Motor neuron (in vitro differentiated cells): ENCODE measurements at places on chromosomes 3 and 15. TPM values are rescaled to one million over a fixed set of nuclear protein-coding genes. Genes with fewer than 3 reads are reported as not detected.
A peak's percentile ranks its signal among the peaks of the same experiment; 100 is the strongest.

DNA sequence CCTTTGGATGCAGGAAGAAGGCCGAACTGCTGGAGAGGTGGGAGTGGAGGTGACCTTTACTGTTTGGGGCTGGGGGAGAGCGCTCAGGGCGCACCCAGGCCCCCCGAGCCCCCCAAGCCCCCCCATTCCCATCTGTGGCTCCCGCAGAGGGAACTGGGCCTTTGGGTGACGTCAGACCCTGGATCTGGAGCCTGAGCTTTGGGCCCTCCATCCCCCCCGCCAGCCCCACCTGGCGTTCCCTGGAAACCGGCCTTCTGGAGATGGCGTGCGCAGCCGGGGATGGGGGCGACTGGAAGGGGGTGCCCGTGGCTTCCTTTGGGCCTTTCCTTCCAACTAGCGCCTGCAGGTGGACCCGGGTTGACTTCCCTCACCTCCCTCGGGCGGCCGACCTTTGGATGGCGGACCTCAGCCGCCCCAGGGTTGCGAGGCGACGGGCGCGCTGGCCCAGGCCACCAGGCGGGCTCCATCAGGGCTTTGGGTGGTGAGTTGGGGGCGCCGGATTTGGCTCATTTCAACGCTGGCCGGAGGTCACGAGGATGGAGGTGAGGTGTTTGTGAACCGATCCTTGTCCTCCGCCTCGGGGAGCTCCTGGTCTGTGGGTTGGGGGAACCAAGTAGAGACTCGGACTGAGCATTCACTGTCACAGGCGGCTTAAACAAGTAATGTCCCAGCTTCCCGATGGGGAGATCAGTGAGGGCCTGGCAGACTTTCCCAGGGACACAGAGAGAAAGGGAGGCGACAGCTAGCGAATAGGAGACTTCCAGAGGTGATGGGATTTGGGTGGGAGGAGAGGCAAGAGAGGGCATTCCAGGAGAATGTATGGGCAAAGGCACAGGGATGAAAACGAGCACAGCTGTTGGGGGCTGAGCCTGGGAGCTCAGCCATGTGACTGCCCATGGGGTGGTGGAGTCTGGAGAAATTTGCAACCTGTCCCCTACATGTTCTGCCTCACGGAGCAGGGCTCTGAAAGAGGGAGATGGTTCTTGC, 709 bp downstream of the SCAMP5 start:
- peak; percentile 65 for ATAC-seq

DNA sequence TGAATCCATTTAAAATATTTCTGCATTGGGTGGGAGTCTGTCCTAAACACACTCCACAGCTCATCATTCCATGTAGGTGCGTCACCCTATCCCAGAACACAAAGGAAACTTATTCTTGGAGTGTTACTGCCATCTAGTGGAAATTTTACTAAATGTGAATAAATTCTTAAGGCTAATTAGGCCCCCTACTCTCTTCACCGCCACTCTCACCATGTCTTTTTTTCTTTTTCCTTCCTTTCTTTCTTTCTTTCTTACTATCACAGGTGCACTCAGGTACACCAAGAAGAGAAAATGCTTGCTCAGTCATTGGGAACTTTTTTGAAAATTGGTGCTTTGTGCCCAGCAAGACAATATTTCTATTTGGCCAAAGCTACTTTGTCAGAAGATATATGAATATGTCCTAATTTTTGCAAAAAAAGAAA, 26.4 kb upstream of the ATP8B4 start:
- peak; percentile 83 for ATAC-seq

GRCh38 chr15:85781099-85781498, 13.6 kb downstream of the KLHL25 start:
- ATAC-seq, result no peak

DNA sequence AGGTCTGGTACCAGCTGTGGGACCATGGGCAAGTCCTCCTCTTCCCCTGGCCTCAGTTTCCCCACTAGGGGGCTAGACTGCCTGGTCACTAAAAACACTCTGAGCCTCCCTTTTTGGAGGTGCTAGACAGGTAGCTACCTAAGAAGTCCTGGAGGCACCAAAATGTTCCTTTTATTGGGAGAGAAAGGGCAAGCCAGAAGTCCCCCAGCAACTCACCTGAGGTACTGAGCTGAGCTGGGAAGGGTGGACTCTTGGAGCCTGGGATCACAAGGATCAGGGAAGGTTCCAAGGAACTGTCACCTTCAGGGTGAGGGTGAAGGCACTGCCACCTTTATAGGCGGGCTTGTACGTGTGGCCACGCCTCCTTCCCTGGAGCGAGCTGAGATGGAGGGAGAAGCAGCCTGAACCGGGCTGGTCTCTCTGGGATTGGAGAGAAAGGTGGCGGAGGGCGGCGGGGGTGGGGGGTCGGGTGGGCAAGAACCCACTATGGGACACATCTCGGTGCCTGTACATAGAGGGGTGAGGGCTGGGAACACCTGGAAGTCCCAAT, at the start of gene CYP1A1:
CYP1A1 (minus strand) TSS at position 304 of the 550 bp plus-strand sequence. CDS start 2,431 bp downstream, outside the sequence.
- ATAC-seq, result peak; percentile 37

ALDH1A3 gene
- total RNA-seq, result 1.7 and 2.3 TPM in 2 replicates

- ATAC-seq, result no peak
These were observed 10.6 kb upstream of the U2SURP start for GRCh38 chr3:142990721-142991120.

NBEAL2 gene
- total RNA-seq, result 2.5 and 2.9 TPM in 2 replicates

AGBL1 gene
- total RNA-seq, result 1.0 TPM in 1 of 2 replicates, not detected in the other

- ATAC-seq, result no peak
These were observed 3.1 kb upstream of the EXOG start for GRCh38 chr3:38493031-38493430.

DNA sequence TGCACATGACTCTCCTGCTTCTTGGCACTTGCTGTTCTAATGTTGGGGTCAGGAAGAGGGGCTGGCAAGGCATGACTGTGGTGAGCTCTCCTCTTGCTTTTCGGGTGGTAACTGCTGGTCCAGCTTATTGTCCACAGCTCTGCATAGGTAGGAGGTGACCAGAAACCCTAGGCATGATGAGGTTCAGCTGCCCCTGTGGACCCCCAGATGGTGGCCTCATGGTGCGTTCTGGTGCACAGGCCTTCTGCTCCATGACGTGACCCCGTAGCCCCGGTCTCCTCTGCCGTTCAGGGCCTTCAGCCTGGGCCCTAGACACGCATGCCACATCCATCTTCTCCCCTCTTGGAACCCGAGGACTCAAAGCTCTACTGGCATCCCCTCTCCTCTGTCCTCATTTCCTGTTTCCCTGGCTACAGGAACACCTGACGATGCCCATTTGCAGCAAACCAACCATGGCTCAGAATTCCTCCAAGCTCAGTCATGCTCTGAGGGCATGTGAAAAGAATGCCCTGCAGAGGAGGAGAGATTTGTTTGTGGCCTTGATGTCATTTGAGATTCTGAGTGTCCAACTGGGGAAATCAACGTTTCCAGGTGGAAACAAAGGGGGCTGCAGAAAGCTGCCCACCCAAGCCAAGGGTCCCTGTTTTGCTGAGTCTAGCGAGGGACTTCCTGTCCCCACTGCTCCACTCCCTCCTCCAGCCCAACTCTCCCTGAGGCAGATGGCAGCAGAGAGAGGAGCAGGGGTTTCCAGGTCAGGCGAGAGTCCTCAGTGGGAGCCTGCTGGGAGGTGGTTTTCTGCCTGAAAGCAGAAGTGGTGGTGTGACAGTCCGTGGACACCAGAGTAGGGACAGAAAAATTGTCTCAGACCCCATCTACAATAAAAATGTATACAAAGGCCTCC, 198.7 kb upstream of the LYSMD4 start:
- no peak for ATAC-seq

DNA sequence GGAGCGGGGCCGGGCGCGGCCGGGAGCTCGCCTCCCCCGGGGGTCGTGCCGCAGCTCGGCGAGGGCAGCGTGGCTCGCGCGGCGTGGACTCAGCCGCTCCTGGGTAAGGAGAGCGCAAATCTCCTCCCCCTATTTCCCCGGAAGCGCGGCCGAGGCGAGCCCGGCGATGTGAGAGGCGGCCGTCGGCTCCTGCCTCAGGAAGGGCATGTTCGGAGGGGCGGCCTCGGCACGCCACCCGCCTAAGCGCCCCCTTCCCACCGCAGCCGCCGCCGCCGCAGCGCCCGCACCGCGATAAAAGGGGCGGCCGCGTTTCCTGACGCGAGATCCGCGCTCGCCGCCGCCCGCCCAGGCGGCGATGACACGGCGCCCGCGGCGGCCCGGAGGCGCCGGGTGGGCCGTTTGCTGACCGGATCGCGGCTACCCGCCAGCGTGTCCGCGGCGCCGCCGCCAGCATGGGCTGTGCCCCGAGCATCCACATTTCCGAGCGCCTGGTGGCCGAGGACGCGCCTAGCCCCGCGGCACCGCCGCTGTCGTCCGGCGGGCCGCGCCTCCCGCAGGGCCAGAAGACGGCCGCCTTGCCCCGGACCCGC, at the start of gene PDE8A:
PDE8A (plus strand) TSS at position 146 of the 590 bp plus-strand sequence; CDS start at position 453, 307 bp downstream.
- ATAC-seq, result no peak

THSD4 gene
- 28.4 and 31.7 TPM in 2 replicates for total RNA-seq

SLC6A20 gene
- 0.18 and 0.41 TPM in 2 replicates for total RNA-seq

POPDC2 gene
- total RNA-seq, result 4.6 TPM in 2 replicates

DNA sequence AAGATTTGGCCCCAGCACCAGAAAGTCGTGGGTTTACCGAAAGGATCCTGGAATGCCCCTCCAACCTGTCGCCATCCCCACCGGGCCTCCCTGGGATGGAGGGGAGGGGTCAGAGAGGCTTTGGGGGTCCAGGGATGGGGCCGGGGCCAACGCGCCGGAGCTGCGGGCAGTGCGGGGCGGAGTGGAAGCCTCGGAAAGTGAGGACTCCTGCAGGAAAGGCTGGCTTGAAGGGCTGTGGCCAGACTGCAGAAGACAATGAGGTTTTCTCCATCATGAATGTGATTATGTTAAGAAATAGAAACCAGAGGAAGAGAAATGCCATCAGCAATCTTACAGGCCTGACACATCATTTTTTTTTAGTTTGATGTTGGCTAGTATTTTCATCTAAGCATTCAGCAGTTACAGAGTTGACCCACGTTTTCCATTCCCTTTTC, 738 bp downstream of the YEATS2 start:
- ATAC-seq, result peak; percentile 58

- no peak for ATAC-seq
These were observed 5.0 kb upstream of the TLR9 start for GRCh38 chr3:52230461-52230860.

SGO1 gene
- total RNA-seq, result 1.5 and 1.6 TPM in 2 replicates

DNA sequence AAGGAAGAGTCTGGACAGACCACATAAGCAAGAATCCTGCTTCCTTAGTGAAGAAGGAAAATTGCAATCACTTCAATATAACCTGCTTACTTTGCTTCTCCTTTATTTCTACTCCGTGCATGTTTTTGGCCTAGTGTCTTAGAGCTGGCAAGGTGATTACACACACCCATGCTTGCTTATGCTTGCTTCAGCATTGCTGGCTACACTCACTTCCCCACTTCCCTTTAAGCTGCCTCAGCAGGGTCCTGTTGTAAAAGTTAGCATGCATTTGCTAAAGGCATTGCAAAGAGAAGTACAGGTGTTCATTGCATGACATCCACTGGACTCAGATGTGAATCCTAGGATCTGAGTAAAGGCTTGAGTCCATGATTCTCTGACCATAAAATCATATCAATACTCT, 47.5 kb upstream of the STT3B start:
- no peak for ATAC-seq

PRR20G gene
- total RNA-seq, result 0.62 and 0.83 TPM in 2 replicates

DNA sequence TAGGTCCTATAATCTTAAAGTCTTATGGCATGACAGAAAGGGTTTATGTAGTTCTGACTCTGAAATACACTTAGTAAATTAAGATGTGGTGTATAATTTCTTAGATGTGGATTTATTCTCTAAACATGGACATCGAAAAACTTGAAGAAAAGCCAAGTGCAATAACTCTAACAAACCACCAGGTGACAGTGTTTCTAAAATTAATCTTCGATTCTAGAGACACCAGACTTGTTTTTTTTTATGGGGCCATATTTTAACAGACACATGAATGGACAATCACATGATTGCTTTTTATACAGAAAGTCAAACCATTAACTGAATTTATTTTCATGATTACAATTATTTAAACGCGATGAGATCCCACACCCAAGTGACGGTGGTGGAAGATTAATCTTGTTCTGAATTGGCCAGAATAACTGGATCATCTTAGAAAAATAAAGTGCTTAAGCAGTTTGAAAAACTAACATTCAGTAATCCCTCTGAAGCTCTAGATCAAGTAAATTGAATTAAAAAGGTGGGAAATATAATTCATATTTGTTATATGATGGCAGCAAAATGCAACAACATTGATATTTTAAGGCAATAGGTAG, 305.1 kb downstream of the LSAMP start:
- ATAC-seq, result no peak

DNA sequence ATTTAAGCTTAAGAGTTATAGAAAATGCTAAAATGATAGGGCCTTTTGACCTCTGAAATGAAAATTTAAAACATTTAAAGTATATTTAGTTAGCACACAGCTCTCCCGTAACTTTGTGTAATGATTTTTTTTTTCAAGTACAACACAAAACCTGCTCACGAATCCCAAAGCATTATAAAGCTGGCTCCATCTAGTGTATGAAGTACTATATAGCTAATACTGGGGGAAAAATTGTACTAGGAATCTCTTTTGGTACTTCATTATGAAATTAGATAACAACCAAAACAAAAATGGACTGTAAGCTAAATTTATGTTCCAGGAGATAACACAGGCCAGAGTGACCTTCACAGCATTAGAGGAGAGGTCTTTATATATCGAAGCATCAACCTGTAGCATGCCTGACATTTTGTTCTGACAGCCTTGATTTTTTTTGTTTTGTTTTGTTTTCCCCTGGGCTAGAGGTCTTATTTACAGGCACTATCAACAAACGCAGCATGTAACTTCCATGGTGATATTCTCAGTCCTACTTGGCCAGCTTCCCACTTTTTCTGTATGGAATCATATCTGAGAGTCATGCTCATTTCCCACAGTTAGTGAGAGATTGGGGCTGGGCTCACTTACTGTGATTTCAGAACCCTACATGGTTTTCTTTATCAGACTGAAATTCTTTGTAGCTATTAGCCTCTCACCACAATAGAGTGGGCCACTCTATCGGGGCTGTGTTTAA, 116.3 kb downstream of the MITF start:
- ATAC-seq, result no peak

GRCh38 chr3:109071350-109072142, 46.4 kb downstream of the MORC1 start:
- no peak for ATAC-seq

DNA sequence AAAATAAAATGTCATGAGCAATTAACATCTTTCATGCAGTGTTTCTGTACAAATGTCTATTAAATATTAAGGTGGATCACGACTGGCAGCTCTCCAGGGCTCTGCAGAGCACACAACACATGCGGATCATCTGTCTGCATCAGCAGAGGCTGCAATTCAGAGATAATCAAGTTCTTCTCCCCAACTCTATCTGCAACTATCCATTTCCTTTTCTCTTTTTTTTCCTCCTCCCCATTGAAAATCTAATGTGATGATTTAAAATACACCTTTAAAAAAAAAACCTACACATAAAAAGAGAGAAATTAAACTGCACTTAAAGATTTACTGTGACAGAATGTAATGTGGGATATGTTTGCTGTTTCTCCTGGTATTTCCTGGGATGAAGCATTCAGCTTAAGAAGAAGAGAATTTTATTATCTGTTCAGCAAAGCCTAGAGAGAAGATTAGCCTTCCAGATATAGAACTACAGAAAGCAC, 352.6 kb upstream of the CCDC54 start:
- peak; percentile 37 for ATAC-seq
